ENCODE measurements at places on chromosomes 1 and 21.
A peak's percentile ranks its signal among the peaks of the same experiment; 100 is the strongest.

GRCh38 chr1:155169541-155169940 is 3.6 kb downstream of the KRTCAP2 start:
- DNase-seq: no peak

DNA sequence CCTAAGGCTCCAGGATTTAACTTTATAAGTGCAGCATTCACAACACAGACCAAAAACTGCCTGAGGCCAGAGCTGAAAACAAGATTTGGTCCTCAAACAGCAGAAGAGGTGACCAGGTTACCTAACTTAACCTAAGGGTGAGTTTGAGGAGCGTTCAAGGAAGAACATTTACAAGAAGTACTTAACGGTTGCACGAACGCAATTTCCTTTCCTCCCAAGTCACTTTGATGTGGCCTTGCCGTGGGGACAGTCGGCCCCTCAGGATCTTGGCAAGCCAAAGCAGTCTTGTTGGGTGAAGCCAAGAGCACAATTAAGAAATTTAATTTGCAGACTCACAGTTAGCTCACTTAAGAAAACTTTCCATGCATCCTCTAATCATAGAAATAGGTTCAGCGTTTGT is 202.6 kb upstream of the COA6 start:
- DNase-seq: no peak

GRCh38 chr1:67791261-67791660 is 42.0 kb downstream of the GNG12 start:
- DNase-seq: no peak

- no peak for DNase-seq
These were observed 2.3 kb downstream of the RSBN1 start for GRCh38 chr1:113809670-113810602.

DNA sequence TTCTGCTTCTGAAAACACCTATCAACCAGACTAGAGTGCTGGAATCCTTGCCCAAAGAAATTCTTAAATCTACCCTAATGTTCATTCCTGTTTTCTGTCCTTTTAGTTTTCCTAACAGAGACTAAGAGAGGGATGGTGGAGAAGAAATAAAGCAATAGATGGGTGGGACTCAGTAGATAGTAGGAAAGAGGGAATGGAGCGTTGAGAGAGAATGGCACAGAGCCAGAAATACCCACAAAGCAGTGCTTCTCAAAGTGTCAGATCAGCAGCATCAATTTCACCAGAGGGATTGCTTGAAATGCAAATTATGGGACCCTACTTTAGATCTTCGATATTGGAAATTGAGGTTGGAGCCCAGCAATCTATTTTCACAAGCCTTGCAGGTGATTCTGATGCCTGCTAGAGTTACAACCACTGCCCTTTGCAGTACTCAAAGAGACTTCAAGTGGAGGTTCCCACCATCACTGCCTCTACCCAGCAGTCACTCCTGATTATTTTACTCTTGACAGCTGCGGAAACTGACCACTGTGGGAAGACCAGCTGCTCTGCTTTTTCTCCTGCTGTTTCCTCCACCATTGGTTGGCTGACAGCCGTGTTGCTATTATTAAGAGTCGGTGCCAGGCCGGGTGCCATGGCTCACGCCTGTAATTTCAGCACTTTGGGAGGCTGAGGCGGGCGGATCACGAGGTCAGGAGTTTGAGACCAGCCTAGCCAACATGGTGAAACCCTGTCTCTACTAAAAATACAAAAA is 11.4 kb upstream of the PRPF3 start:
- no peak for DNase-seq

GRCh38 chr1:106289265-106289928 is 767.1 kb upstream of the PRMT6 start:
- no peak for DNase-seq

GRCh38 chr1:86138746-86139145 is 17.8 kb downstream of the COL24A1 start:
- DNase-seq: no peak

- no peak for DNase-seq
These were observed 34.5 kb downstream of the TMPRSS15 start for GRCh38 chr21:18369115-18369514.

GRCh38 chr1:67792741-67793458 is 40.4 kb downstream of the GNG12 start:
- no peak for DNase-seq

- DNase-seq: no peak
These were observed 71.4 kb upstream of the COL6A1 start for GRCh38 chr21:45910155-45910547.

DNA sequence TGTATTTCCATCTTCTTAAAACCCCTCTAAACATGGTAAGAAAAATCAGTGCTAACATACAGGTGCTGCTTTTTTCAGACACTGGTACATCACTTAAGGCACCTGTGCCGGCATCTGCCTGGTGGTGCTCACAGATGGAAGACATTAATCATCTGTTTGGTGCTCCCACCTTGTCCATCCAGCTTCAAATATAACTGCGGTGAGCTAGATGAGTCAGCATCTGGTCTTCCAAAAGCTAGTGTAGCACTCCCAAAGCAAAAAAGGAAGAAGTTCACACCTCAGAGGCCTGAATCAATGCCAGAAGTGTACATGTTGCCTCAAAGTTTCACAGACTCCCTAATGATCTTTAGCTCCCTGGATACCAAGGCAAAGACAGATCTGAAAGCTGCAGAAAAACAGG is 44.4 kb downstream of the TM2D1 start:
- DNase-seq: no peak

DNA sequence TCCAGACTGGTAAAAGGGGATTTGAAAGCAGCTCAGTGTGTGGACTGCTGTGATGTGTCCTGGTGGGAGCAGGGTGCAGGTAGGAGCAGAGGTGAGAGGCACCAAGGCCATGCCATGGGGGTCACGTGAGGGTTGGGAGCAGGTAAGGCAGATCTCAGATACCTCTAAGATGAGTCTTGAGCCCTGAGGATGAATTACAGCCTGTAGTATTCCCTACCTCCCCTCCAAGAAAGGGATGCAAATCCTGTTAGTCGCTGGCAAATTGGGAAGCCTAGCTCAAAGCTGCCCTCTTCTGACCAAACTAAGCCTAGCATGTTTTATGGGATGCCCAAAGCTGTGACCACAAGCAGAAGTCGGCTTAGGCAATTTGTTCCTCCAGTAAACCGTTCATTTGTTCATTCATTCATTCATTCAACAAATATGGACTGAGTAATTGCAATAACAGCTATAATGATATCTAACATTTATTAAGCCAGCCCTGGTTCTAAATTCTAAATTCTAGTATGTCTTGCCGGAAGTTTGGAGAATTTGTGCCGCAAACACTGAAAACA is 3.9 kb upstream of the NUAK2 start:
- DNase-seq: peak; percentile 21

GRCh38 chr1:189431447-189431846 is 1046.2 kb downstream of the BRINP3 start:
- DNase-seq: no peak

DNA sequence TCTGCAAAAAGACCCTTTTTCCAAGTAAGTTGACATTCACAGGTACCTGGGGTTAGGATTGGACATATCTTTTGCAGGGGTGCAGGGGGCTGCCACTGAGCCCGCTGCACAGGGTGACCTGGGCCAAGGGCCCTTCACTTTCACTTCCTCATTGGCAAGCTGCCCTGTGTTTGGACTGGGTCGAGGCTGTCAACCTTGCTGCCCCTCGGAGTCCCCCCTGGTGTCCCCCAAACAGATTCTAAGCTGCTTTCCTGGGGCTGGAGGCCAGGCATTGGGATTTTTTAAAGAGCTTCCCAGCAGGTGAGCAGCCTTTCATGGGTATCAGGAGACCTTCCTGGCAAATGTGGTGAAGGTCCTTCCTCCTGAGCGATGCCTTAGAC is 7.9 kb upstream of the UMODL1 start:
- no peak for DNase-seq

GRCh38 chr1:27138927-27139326 is 16.0 kb downstream of the SLC9A1 start:
- DNase-seq: no peak

DNA sequence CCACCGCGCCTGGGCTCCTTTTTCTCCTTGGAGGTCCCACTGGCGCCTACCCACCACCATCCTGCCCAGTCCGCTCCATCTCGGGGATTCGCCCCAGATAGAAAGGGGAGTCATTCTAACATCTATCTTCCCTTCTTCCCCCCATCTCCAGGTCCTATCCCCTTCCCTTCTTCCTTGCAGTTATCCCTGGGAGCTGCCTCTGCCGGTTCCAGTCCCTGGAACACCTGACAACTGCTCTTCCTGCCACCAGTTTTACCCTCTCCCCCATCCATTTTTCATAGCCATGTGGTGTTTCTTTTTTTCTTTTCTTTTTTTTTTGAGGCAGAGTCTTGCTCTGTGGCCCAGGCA is 12.0 kb upstream of the COL16A1 start:
- DNase-seq: no peak

GRCh38 chr1:27544834-27545233 is 54.9 kb upstream of the WASF2 start:
- DNase-seq: no peak

GRCh38 chr1:238914346-238914745 is 472.0 kb upstream of the CHRM3 start:
- no peak for DNase-seq

DNA sequence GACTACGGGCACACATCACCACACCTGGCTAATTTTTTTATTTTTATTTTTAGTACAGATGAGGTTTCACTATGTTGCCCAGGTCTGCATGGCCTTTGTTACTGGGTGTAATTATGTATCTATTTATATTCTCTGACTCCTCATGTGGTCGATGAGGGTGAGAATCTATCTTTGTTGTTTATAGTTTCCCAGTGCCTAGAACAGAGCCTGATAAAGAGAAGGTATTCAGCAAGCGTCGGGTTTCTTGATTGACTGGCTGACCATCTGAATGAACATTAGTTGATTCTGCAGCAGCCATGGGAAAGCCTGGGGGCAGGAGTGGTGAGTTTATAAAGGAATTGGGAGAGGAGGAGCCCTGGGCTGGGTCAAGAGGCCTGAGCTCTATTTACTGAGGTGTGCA is 28.5 kb downstream of the SERINC2 start:
- DNase-seq: no peak

DNA sequence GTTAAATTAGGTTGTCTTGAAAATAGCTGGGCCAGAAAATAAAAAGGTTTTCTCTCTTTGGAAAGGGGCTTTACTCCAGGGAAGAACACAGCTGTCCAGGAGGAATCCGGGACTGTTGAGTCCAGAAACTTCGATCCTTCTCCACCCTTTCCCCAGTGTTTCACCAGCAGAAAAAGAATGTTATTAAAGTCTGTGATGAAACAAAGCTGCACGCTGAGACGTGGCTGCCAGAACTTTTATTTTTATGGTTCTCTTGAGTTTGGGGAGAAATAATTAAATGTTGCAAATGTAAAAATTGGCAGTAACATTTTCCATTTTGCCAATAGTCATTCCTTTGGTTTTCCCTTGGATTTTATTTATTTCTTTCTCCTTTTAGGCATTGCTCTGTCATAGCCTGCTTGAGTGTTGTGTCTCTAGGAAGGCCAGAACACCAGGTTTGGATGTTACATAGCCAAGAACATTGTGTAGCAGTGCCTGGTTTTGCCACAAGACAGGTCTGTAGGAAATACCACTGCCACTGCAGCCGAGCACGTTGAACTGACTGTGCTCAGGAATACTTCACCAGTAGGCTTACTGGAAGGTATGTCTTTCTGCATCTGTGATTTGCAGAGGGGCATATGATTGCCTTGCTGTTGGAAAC is 87.4 kb downstream of the ROR1 start:
- DNase-seq: no peak

DNA sequence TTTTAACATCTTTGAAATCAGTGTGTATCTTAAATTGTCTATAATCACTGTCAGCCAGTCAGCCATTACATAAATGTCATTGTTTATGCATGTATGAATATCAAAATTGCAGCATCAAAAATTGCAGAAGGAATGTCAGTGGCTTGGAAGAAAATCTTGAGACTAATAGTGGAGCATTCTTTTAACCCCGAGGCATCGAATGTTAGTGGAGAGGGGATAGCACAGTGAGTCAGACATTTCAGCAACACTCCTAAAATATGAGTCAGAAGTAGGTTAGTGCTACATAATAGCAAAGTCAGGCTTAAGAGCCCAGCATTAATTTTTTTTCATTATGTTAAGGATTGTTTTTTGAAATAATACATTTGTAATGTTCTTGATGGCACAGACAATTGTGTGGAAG is 45.5 kb downstream of the SNRPE start:
- DNase-seq: no peak

- no peak for DNase-seq
These were observed 32.1 kb downstream of the ARID4B start for GRCh38 chr1:235295902-235296350.

GRCh38 chr21:41186755-41187536 is 19.0 kb downstream of the BACE2 start:
- DNase-seq: no peak

DNA sequence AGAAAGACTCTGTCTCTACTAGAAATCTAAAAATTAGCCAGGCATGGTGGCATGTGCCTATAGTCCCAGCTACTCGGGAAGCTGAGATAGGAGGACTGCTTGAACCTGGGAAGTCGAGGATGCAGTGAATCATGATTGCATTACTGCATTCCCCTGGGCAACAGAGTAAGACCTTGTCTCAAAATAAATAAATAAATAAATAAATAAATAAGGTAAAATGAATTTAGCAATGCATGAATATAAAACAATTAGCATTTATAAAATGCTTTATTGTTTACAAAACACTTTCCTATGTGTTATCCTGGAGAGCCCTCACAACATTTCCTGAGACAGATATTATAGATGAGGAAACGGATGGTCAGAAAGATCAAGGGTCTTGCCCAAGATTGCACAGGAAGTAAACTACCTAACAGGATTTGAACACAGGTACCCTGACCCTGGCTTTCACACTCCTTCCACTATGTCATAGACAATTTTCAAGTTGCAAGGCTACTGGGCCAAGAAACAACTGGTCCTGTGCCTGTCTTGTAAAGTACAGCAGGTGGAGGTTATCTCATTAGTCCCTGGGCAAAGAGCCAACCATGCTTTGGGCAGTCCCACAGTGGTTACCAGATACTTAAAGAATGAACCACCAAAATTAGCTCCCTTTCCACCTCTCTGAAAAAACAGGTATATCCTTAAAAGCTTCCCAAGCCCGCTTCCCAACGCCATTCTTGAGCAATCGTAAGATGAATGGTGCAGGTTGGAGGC is 15.4 kb upstream of the VSIG8 start:
- no peak for DNase-seq

- no peak for DNase-seq
These were observed 11.1 kb downstream of the GLRX2 start for GRCh38 chr1:193094112-193094511.

DNA sequence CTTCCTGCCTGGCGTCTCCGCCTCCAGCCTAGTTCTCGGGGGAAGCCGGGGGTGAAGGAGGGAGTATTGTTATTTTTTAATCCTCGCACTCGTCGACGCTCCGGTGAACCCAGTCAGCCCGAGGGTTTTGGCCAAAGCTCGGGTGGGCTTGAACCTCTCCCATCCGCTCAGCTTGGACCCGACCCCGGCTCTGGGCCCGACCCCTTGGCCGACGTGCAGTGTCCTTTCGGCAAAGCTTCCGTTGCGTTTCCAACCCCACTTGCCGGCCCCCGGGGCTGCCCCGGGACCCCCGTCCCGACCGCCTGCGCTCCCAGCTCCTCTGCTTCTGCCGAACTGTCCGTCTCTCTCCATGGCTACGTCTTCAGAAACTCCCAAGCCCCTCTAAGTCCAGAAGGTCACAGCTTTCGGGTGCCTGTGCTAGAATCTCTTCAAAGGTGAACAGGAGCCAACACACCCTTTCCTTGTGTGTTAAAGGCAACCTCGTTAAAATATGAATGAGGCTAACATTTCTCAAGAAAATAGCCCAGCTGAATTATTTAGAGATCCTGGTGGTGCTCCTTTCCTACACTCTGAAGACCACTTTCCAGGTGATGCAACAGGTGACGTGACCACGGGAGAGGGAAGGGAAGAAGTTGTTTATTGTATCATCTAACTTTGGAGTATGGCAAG is 647 bp downstream of the DESI2 start:
- DNase-seq: no peak
